Stimulated activated CD4-positive, alpha-beta T cell treated with anti-CD3 and anti-CD28 coated beads, TNF-alpha, amount 100 ng/mL, for 48 hours (primary cell): ENCODE measurements at places on chromosomes 5 and 9.
A peak's percentile ranks its signal among the peaks of the same experiment; 100 is the strongest.

- no peak for DNase-seq
Observed at GRCh38 chr5:51375084-51375483, 8.2 kb upstream of the ISL1 start.

- DNase-seq, result no peak
Observed at GRCh38 chr9:128701227-128701854, 962 bp upstream of the PKN3 start.

DNA sequence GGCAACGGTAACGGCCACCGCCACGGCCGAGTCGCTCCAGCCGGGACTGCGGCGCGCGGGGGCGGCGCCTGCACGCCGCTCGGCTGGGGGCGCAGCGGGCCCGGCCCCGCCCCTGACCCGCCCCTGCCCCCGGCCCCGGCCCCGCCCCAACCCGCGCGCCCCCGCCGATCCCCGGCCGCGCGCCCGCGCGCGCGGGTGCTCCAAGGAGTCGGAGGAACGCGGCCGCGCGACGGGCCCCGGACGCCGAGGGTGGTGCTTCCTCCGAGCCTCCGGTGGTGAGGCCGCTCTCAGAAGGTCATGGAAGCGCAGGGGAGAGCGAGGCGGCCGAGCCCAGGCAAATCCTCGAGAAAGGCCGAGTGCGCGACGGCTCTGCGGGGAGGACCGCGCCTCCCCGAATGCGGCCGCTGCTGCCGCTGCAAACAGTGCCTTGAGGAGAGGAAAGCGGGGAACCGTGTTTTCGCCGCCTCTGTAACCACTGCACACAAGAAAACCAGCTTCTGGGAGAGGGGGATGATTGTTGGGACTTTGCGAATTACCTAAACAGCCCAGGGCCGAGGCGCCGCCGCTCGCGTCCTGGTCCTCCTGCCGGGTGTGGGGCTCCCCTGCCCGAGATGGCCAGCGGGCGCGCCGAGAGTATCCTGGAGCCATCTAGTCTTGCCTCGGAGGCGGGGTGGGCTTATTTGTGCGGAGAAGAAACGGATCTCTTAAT lies at the start of gene LIFR:
LIFR (minus strand) TSS at position 48 of the 709 bp plus-strand sequence. CDS start 25,999 bp downstream, outside the sequence.
- DNase-seq, result peak; percentile 35

DNA sequence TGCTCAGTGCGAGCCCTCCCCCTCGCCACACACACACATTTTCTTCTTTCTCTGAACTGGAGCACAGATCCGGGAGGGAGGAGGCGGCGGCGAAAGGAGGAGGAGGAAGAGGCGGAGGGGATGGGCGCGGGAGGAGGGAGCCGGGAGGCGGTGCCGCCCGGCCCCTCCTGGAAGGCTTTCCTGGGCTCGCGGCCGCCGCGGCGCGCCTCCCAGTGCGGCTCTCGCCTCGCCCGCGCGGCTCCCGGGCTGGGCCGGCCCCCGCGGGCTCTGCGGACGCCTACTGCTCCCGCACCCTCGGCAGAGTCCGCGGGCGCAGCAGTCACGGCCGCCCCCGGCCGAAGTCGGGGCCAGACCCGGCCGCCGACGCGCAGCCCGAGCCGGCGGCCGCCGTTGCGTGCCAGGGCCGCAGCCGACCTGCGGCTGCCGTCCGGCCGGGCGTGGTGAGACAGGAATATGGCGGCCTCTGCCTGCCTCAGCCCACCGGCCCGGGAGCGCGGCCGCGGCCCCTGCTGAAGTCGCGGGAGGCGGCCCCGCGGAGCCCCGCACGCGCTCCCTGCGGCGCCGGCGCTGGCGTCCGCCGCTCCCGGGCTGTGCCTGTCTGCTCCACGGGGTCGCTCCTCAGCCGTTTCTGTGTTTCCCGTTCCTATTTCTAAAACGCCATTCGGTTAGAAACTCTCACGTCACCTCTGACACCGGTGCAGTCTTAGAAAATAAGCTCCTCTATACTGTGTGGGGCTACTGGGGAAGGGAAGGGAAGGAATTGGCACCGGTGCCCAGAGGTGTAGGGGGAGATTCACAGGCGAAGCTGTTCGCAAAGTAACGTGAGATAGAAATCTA lies 500 bp upstream of the GNAQ start:
- DNase-seq, result no peak

DNA sequence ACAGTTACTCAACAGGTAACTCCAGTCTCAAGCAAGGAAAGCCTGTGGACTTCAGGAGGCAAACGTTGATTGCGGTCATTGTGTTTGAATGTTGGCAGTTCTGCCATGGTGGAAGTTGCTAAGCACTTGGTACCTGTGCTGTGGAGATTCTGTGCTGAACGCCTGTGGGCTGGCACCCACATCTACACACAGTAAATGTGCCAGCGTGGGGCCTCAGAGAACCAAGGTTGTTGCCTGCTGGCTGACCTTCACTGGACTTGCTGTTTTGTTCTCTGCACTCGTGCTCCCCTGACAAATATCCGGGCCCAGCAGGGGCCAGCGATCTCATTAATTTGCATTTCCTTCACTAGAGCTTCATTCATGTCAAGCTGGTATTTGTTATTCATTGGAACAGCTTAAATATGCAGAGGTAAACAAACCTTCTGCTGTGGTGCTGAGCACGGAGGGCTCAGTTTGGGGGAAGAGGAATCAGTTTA lies 141.8 kb downstream of the PRKACG start:
- no peak for DNase-seq

DNA sequence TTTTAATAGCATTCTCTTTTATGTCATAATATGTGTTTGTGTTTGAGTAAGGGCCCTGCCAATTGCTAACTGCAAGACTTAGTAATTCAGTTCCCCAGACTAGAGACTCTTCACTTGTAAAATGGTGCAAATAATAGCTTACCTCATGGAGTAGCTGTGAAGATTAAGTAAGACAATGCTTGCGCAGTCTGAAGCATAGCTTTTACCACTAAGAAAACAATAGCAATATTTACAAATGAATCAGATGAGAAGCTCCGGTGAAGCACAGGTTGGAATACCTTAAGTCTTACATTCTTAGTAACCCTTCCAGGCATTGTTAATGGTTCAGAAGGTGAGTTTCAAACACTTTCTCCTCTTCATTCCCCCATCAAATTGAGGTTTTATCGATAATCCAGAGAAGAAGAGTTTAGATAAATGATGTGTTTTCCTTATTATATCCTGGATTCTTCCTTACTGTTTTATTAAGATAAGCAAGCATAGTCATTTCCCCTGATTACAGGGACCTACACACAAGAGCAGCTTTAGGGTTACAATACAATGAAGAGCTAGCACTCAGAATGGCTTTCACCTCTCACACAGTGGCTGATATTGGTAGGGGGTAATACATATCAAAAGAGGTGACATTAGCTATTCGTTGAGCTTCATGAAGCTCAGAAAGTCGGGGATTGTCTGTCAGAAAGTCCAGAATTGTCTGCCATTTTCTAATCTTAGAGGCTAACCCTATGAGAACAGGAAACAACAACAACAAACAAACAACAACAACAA lies 96.4 kb upstream of the EDIL3 start:
- no peak for DNase-seq

GRCh38 chr5:160188141-160189015 lies 40.9 kb upstream of the FABP6 start:
- DNase-seq, result no peak

DNA sequence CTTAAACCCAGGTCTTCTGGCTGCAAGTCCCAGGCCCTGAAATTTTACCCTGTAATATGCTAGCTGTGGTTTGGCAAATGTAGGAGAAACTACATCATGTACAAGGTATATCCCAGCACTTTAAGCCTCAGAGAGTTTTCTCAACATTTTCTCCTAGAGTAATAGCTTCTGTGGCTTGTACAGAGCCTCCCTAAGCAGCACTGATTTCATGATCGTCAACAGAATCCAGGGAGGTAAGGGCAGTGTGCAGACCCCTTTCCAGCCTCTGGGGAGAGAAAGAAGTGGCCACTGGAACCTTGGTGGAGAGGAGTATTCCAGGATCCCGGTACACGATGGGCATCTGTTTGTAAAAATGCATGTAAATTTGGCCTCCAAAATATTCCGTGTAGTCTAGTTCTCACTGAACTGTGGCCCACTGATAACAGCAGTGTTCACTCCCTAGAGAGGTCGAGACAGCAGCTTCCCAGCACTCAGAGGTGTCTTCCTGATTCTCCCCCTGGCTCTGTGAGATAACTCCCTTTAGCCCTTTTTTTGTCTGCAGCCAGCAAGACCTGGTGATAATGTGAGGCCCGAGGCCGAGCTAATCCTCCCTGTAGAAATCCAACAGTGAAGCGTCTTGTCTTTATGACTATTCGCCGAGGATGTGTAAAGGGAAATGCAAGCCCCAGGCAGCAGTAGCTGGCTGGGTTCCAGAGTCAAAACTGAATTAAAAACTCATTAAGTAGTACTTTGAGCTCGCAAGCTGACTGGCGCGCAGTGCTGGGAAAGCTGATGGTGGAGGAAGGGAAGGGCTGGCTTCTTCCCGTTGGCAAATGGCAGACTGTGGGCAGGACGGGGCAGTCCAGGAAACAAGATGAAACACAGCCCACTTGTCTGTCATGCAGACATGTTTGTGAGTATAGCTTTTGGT lies 59.0 kb downstream of the MAP1B start:
- no peak for DNase-seq

GRCh38 chr5:57601996-57602395 lies 119.4 kb upstream of the ACTBL2 start:
- DNase-seq, result no peak

GRCh38 chr5:73418244-73418691 lies 30.3 kb downstream of the FOXD1 start:
- DNase-seq, result no peak

- DNase-seq, result no peak
Observed at GRCh38 chr5:150637245-150638052, 3.0 kb upstream of the SYNPO start.

- DNase-seq, result no peak
Observed at GRCh38 chr5:93164690-93165089, 416.3 kb downstream of the NR2F1-AS1 start.

- DNase-seq, result no peak
Observed at GRCh38 chr9:137373611-137373980, 49.4 kb downstream of the EXD3 start.

DNA sequence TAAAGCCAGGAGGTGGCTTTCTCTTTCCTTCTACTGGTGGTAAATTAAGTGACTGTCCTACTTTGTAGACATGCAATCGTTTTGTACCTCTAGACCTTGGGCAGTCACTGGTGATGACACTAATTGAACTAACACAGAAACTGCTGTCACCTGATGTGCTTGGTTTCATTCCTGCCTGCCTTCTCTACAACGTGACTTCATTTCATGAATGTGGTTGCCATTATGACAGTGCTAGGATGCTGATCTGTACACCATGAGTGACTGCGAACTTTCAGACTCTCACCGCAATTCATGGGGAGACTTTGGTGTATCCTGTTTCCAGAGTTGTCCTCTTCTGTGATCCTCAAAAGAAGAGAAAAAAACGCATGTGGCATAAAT lies 47.5 kb downstream of the UBE2QL1 start:
- DNase-seq, result peak; percentile 7

GRCh38 chr9:35868933-35869332 lies 1.3 kb downstream of the OR13J1 start:
- DNase-seq, result no peak

DNA sequence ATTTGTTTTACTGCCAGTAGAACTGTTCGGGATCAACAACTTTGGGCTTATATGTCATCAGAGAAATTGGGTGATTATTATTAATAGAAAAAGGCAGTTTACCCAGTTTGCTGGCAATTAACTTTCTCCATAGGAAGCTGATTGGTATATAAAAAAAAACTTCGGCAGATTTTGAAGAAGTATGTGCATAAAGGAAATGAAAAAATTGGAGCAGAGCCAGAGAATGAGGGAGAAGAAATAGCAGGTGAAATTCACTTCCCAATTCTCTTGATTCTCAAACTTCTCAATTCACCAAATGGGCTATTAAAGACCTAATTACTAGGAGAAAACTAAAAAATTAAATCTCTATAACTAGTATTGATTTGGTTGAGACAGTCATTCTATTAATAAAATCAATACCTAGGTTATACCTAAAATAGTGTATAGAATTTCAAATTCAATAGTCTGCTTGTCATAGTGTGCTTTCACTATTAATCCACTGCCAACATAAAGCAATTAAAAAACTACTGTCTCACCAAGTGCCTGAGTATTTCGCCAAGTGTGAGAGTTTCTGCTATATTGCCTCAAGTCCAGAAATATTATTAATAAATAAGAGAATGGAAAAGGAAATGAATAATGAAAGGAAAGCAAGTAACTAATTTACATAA lies 47.5 kb downstream of the STX17 start:
- DNase-seq, result no peak

DNA sequence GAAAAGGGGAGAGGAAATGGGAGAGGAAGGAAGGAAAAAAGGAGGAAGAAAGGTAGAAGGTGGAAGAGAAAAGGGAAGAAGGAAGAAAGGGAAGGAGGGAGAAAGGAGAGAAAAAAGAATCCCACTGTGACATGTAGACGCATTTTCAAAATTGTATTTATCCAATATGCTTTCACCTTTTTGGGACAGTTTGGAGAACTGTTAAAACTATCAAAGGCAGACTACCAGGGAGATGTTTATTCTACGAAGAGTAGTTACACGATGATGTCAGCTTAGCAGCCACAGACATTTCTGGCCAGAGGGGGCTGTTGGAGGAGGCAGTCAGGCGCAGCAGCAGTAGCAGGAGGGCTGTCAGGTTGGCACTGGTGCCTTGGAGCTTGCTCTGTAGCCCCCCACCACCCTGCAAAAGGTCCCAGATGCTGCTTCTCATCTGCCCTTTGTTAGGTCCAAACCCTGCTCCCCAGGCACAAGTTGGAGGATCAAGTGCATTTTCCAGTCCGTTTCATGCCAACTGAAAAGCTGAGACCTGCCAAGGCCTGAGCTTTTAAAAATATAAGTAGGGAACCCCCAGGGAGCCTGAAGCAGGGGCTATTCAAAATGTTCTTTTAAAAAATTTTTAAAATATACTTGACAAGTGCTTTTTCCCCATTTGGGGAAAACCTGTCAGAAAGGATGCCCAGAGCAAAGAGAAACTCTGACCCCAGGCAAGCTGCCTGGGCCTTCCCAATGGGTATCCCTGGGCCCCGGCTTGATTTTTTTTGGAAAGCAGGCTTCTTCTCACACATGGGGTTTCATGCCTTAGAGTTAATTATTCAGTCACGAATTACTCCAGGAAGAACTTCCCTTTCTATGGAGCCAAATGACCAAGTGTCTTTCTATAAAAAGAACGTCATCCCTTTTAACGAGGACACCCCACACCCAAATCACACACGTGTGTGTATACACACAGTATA lies 203.3 kb downstream of the SLIT3 start:
- no peak for DNase-seq

- no peak for DNase-seq
Observed at GRCh38 chr5:14038341-14038959, 94.0 kb upstream of the DNAH5 start.

DNA sequence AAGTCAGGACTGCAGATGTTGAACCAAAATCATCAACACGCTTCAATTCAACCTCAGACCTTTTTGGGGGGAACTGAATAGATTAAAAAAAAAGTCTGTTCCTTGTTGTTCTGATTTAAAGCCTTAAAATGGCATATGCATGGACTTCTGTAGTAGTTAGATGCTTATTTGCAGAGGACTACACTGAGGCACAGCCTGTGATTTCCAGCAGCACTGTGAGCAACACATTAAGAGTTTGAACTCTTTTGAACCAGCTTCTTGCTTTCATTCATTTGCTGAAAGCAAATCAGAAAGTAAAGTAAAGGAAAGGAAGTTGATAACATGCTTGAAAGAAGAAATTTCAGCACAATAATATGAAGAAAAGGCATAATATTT lies 60.7 kb upstream of the DMAC1 start:
- DNase-seq, result no peak

- no peak for DNase-seq
Observed at GRCh38 chr5:6317116-6317798, 61.1 kb downstream of the MED10 start.
